ENCODE measurements at places on chromosomes 6 and 20.

- no peak for DNase-seq
Observed at GRCh38 chr20:22908944-22909343, 126.2 kb upstream of the SSTR4 start.

- no peak for DNase-seq
Observed at GRCh38 chr6:37558646-37559045, 59.0 kb upstream of the CCDC167 start.

DNA sequence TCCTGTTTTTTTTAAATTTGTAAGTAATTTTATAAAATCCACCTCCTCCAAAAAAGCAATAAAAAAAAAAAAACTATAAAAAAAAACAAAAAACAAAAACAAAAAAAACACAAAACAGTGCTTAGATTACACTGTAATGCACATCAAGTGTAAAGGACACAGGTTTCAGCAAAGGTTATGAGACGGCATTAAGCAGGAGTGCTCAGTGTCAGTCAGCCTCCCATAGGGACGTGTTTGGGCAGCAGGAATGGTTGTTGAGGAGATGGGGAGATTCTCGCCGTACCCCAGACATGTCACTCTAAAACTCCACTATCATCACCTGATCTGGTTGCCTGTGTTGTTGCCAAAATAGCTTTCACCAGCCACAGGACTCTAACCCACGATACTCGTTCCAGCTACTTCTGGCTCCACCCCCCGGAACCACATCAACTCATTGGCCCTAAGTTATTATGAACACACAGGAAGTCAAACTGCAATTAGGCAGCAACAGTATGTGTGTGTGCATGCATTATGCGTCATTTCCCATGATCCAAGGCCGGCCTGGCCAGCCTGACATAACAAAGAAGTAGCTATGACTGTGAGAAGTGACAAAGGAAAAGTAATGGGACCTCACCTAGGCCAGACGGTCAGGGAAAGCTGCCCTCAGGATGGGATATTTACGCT, 28.7 kb downstream of the ECT2L start:
- no peak for DNase-seq

- peak; percentile 59 for DNase-seq
Observed at GRCh38 chr20:44495802-44496481, 20.3 kb downstream of the TTPAL start.

GRCh38 chr6:89630488-89630887, 8.1 kb downstream of the LYRM2 start:
- DNase-seq = no peak

GRCh38 chr6:16278048-16278724, 39.8 kb downstream of the GMPR start:
- DNase-seq = no peak

DNA sequence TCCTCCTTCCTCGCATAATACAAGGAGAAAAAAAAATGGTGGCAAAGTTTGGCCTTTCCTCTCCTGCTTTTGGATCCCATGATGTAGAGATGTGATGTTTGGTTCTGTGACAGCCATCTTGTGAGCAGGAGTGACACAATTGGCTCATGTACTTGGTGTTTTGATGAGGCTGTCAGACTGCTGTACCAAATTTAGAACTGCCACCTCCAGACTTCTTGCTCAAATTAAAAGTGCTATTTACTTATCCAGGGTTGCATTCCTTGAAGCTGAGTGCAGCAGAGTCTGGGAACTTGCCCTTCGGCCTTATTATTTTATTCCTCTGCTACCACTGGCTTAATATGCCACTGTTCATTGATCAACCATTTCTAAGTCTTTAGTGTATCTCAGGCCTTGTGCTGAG, 21.9 kb downstream of the BCAS1 start:
- DNase-seq = no peak

DNA sequence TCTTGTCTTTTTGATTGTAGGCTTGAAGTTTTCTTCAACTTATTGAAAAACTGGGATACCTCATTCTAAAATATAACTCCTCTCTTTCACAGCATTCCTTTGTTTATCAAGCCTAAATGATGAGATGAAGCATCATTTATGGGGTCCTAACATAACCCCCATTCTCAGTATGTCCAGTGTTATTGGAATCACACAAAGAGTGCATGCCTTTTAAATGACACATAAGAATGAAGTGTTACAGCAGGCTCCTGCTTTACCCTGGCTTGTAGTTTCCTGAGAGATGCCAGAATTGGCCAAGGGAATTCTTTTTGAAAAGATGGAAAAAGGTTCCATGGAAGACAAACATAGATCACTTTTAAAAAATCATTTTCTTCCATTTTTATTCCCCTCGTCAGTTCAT, 502.4 kb downstream of the BCKDHB start:
- no peak for DNase-seq

- no peak for DNase-seq
Observed at GRCh38 chr6:1915226-1915625, 305.5 kb downstream of the FOXC1 start.

DNA sequence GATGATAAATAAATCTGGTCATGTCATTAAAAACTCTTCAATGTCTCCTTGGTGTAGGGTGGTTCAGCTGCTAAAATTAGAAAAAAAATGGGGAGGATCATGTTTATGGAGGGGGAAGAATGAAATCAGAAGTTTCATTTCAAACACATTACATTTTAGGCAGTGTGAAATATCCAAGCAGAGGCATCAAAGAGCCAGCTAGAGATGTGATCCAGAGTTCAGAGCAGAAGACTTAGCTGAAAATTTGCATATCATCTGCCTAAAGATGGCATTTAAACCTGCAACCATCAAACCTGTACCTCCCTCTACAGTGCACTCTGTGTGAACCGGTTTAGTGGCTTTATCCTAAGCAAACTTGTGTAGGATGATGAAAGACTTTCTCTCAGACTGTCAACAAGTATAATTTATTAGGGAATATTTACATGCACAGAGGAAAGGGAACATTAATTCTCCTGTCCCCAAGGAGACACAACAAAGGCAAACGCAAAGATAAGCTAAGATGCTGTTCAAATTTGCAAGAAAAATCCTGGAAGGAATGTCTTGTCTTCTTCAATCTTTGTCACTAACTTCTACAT, 84.8 kb upstream of the PLEKHG1 start:
- no peak for DNase-seq

DNA sequence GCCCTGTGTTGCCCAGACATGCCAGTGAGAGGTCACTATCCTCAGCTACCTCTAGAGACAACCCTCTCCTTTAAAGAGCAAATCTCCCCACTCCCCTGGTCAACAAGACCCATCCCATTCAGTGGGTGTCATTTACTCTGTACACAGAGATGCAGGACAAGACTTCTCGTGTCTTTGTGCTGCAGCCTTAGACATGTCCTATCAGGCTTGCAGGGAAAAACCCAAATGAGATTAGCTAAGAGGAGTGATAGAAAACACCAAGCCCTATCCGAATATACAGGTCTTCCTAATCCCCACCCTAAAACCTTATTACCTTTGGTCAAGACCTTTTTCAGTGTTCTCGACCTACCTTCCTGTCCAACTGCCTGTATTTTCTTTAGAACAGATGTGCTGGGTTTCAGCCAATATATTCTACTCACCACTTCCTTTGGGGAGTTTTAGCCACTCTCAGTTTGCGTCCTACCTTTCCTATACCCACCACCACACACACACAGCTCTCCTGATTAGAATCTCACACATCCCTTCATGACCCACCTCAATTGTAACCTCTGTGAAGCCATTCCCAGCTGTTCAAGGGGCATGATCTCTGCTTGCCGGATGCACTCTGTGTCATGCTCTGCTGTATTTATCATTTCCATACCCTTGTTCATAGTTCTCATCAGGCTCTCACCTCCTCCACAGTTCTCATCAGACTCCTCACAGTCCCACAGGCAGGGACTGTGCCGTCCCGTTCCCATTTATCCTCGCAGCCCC, 39.7 kb downstream of the TRAM2 start:
- no peak for DNase-seq

DNA sequence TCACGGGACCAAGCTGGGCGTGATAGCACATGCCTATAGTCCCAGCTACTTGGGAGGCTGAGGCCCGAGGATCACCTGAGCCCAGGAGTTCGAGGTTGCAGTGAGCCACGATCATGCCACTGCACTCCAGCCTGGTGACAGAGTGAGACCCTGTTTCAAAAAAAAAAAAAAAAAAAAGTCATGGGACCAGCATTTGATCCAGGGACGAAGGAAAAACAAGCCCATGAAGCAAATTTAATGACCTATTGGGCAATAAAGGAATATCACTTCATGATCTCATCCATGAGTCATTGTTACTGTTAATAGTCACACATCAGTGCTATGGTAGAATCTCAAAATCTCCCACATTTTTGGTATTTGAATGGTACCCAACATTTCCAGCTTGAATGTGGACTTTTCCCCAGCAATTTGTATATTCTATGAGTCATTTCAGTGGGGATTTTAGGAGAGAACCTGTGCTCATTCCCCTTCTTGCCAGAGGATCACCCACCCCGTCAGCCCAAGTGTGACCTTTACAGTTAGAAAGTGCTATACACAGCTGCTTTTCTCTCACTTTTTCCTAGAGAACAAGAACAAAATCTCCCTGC, 8.5 kb upstream of the SOD2 start:
- DNase-seq = peak; percentile 55

DNA sequence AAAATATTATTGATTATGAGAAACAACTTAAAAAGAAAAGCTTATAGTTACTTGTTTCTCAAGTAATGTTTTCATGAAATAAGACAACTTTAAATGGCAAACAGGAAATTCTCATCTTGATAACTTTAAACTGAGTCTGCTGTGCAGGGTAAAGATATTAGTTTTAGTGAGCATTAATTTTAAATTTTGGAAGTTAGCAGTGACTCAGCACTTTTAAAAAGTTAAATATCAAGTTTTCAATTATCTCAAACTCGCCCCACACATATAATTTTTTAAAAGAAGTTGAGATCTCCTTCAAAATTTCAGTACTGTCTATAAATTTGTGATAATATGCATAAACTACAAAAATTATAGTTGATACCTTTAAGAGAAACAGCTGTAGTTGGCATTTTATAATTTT, 337.3 kb upstream of the NT5E start:
- no peak for DNase-seq

DNA sequence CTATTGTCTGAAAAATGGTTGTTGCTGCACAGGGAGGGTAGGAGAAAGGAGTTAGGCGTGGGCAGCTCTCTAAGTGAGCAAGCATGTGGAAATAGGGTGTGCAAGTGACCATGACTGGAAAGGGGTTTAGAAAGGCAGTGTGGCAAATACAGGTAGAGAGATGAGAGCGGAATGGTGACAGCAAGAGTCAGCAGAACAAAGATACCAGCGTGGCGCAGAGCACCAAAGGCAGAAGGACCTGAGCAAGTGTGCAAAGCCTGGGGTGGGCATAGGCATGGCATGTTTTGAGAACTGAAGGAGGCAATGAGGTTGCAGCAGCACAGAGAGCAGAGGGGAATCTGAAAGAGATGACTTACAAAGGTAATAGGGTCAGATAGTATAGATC, 17.0 kb downstream of the RNF217 start:
- DNase-seq = no peak

- DNase-seq = no peak
Observed at GRCh38 chr6:169034516-169035167, 219.0 kb downstream of the THBS2 start.

DNA sequence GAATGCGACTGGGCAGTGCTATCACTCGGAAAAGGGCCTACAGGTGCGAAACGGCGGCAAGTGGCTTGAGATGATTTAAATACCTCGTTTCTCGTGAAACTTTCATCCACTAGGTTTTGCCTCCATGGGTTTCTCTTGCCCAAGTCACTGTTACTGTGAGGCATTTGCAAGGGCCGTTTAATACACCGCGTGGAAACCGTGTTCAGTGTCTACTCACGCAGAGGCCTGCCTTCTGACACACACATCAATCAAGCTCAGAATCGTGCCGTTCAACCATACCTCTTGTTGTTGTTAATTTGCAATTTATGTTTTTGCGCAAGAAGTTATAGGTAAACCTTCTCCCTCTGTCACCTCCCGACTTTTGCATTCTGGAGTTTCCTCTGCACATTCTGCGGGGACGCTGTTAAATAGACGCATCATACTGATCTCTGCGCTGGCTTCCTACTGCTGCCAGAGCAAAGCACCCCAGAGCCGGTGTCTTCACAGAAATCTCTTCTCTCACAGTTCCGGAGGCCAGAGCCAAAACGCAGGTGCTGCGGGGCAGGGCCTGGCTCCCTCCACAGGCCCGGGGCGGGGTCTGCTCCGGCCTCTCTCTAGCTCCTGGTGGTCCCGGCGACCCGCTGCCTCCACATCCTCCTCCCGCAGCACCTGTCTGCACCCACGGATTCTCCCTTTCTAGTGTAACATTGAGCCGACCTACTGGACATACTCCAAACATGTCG, 251.4 kb downstream of the SMOC2 start:
- no peak for DNase-seq

DNA sequence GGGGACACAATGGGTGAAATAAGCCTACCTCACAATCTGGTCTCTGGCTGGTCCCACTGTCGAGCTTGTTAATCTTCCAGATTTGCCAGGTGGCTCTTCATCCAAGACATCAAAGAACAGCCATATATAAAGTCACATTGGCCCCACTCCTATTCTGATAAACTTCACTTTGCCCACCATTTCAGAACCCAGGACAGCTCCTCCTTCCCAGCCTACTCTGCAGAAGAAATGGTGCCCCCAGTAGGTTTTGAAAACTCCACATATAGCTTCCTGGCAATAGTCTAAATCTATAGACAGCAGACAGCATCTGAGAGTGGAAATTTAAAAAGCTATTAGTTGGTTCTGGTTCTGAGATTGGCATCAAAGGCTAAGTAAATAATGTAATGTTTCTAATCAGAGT, 143.1 kb upstream of the PCSK2 start:
- peak; percentile 36 for DNase-seq

GRCh38 chr6:105109955-105110895, 69.6 kb downstream of the POPDC3 start:
- DNase-seq = no peak

DNA sequence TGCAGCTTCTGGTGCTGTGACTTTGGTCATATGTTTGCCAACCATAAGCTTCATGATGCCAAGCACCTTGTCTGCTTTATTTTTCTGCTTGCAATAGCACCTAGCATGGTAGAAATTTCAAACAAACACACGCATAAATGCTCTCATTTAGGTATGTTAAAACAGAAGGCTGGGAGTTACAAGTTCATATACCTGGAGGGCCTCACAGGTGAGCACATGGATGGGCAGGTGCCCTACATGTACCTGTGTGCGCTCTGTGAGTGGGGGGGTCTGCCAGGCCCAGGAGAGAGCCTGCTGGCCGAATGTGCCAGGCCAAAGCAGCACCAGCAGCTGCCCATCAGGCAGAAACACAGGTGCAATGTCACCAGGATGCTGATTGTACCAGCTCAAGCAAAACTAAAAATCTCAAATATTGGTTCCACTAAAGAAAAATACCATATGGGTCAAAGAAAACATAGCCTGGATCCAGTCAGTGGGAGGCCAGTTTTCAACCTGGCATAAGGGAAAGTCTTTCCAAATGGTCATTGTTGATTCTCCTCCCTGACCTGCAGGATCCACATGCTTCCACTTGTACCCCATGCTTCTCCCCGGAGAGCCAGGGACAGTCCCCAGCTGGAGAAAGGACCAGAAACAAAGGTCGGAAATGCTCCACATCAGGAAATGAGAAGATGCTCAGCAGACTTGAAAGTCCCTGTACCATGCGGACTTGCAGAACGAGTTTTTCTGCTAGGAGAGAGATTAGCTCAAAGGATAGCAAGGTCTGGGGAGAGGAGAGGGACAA, 7.2 kb upstream of the PFDN4 start:
- DNase-seq = no peak

Data from NB4 (cell line).